ENCODE measurements at places on chromosomes 2 and 18.

DNA sequence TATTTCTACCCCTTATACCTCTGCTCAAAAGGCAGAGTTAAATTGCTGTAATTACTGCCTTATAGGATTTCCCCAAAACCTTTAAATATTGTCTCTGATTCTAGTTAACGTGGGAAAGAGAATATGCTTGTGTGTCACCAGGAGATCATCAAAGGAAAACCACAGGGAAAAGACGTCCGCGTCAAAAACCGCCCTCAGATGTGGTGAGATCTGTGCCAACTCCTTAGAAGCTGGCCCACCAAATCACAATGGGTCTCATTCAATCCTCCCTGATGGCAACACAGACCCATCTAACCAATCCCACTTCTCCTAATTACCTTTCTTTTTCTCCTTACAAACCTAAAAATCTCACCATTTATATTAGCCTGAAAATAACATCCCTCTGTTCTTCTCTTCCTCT, 25.4 kb downstream of the VPS54 start:
- no peak for DNase-seq

DNA sequence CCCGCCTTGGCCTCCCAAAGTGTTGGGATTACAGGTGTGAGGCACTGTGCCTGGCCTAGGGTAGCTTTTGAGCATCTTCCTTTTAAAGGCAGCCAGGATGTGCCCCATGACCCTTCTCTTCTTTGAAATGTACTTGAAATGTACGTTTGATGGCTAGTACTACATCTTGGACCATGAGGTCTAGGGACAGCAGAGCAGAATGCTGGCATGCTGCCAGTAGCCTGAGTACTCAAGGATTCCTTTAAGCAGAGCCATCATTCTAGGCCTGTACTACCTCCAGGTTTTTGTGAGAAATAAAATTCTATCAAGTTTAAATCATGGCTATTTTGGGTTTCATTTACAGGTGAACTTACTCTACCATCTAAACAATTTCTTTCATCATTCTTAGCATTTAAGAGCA, 2.9 kb upstream of the EML6 start:
- no peak for DNase-seq

DNA sequence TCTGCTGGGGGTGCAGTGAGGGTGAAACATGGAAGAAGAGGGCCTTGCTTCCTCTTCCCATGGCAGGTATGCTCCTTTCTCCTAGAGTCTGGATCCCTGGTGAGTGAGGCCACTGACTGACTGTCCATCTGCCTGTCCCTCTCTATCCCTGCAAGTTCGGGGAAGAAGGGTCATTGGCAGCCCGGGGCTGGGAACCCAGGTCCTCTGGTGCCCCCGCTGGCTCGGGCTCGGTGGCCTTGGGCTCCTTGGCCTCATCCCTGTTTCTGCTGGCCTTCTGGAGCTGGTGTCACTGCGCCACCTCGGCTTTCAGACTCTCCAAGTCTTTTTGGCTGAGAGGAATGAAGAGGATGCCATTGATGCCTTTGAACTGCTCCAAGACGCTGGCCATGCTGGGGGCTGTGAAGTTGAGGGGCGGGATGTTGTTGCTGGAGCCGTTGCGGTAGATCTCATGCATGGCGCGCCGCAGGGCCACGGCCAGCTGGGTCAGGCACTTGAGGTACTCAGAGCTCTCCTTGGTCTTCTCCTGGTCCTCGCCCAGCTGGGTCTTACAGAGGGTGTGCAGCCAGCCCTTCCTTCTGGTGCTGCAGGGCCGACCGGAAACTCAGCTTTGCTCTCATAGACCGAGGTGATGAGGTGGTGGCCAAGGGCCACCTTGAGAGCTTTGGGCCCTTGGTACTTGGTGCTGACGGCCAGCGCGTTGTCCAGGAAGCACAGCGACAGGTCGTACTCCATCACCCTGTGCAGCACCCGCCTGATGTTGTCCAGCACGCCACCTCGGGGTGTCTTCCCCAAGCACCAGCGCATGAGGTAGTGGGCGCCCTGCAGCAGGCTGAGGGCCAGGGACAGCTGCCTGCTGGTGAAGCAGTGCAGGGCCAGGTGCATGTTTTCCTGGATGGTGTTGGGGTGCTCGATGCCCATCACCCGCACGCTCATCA, 6.3 kb downstream of the MEP1B start:
- no peak for DNase-seq

GRCh38 chr2:9697909-9698308, 67.1 kb upstream of the YWHAQ start:
- DNase-seq = no peak

- no peak for DNase-seq
These were observed 58.1 kb downstream of the IL1R2 start for GRCh38 chr2:102049756-102050443.

GRCh38 chr2:190889175-190889943, 8.7 kb downstream of the GLS start:
- no peak for DNase-seq

GRCh38 chr2:72863046-72863445, 24.2 kb upstream of the SPR start:
- DNase-seq = no peak

Data from KBM-7 (cell line).